A549 (cell line): ENCODE measurements at places on chromosomes 2 and 18. TPM values are rescaled to one million over a fixed set of nuclear protein-coding genes. Genes with fewer than 3 reads are reported as not detected.

LOXHD1 gene
- polyA plus RNA-seq, result not detected in 3 replicates

GRCh38 chr2:176084611-176085119, 903 bp upstream of the EVX2 start:
- DNase-seq, result no peak

DNA sequence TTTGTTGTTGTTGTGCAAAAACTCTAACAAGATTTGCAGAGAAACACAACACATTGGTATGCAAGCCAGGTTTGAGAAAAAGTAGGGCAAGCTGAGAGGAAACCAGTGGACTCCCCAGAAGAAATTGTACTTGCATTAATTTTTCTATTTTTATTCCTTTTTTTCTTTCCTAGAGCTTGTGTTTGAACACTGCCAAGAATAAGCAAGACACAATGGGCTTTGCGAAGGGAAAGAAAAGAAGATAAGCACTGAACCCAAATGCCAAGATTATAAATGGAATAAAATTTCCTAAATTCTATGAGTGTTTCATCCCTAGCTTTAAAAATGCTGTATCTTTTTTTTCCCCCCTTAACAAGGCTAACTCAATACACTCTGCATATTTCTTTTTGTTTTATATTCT, 17.0 kb upstream of the CYTIP start:
- DNase-seq, result no peak

DNA sequence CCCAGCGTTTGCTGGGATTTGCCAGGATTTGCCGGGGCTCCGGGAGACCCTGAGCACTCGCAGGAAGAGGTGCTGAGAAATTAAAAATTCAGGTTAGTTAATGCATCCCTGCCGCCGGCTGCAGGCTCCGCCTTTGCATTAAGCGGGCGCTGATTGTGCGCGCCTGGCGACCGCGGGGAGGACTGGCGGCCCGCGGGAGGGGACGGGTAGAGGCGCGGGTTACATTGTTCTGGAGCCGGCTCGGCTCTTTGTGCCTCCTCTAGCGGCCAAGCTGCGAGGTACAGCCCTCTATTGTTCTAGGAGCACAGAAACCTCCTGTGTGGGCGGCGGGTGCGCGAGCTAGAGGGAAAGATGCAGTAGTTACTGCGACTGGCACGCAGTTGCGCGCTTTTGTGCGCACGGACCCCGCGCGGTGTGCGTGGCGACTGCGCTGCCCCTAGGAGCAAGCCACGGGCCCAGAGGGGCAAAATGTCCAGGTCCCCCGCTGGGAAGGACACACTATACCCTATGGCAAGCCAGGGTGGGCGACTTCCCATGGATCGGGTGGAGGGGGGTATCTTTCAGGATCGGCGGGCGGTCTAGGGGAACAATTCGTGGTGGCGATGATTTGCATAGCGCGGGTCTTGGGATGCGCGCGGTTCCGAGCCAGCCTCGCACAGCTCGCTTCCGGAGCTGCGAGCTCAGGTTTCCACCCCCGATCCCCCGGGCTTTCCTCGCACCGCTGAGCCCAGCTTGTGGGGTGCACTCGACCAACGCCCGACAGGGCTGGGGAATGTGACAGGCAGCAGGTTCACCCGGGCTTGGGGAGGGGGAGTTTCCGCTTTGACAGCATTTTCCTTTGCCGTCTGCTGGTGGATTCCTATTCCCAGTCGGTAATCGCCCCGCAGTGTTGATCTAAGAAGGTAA, 2.8 kb downstream of the ONECUT2 start:
- peak; percentile 49 for DNase-seq
